ENCODE measurements at places on chromosomes 11 and 22.

- no peak for DNase-seq
Measured at GRCh38 chr22:46036558-46037408, 59.8 kb upstream of the WNT7B start.

GRCh38 chr11:95521133-95521542, 268.4 kb downstream of the FAM76B start:
- DNase-seq, result no peak

- DNase-seq, result no peak
Measured at GRCh38 chr11:2382936-2383851, 6.1 kb downstream of the CD81 start.

- no peak for DNase-seq
Measured at GRCh38 chr11:76788661-76789442, 5.7 kb downstream of the TSKU start.

GRCh38 chr11:86482692-86483091, 108.0 kb downstream of the CCDC81 start:
- DNase-seq, result no peak

DNA sequence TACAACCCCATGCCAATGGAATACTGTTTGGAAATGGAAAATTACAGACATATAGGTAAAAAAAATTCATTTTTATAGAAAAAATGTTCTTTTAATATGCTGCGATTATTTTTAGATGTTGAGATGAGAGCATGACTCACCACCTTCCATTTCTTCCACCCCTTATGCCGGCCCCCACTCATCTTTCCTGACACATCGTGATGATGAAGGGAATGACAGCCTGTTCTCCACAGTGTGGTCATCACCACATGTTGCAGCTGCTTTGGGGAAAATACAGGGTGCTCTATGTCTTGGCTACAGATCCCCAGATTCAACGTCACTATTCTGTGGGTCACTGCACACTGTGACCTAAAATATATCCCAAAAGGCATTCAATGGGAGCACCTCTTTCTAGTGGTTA, 916.2 kb downstream of the METTL15 start:
- DNase-seq, result peak; percentile 1

DNA sequence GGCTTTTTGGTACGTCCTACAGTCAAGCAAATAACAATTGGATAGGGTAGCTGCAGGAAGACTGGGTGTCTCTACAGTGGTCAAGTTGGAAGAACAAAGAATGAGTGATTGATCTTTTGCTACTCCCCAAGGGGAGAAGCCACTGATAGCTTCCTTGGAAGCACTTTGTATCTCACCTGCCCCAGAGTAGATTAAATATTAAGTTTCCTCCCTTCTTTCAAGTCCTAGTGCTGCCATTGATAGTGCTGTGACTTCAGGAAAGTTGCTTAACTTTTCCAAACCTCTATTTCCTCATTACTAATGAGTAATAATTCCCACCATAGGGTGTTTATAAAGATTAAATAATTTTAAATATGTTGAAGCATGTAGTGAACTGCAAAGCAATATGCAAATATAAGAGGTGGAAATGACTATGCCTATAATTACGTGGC, 35.6 kb upstream of the EHF start:
- no peak for DNase-seq

DNA sequence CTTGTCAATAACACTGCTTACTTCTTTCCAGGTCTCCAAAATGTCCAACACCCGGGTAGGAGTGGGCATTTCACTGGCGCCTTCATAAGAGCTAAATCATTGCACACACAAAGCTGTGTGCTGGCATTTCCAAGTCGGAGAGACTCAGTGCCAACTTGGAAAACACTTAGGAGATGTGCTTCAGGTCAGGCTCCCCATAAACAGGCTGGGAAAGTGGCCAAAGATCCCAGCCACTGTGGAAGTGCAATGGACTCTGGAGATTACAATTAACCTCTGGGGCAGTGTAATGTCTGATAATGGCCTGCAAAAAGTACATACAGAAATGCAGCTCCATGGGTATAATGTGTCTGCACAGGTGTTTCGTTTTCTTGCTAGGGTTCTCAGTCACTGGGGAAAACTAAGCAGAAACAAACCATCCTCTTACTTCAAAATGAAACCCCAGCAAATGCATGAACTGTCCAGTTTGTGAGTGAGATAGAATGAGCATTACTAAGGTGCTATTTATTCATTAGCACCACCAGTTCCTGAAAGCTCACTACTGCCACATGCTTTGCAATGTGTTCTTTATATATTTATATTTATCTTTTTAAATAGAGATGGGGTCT, 79.0 kb downstream of the ABTB2 start:
- DNase-seq, result no peak

- DNase-seq, result no peak
Measured at GRCh38 chr22:39524753-39525657, 4.6 kb downstream of the ATF4 start.

DNA sequence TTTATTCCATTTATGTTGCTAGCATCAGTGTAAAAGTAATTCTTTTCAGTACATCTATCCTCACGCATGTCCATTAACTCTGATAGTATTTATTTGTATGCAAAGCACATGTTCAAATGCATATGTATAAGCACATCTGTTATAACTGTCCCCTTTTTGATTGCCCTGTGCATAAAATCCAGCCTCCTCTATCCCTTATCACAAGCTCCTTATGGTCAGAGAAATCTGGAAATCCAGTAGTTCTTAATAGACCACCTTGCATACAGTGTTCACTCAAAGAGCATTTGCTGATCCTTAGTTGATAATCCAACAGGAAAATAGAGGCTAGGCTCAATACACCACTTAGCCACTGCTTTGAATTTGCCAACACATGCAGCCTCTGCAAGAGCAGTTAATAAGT, 443.5 kb downstream of the AASDHPPT start:
- no peak for DNase-seq

DNA sequence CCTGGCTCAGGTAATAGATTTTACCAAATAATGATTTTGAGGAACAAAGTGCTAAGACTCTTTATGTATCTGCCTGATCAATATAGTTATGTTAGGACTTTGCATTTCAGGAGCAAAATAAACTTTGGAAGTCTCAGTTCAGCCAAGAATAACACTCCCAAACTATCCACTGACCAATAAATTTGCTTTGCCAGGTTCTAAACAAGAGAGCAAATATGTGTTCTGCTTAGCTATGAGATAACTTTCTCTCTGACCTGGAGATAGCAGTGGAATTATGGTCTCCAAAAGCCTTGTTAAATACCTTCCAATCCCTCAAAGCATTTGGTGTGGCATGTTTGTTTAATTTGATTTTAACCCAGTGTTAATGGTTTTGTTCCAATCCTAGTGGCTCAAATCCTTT, 1541.1 kb downstream of the FAM181B start:
- DNase-seq, result no peak

DNA sequence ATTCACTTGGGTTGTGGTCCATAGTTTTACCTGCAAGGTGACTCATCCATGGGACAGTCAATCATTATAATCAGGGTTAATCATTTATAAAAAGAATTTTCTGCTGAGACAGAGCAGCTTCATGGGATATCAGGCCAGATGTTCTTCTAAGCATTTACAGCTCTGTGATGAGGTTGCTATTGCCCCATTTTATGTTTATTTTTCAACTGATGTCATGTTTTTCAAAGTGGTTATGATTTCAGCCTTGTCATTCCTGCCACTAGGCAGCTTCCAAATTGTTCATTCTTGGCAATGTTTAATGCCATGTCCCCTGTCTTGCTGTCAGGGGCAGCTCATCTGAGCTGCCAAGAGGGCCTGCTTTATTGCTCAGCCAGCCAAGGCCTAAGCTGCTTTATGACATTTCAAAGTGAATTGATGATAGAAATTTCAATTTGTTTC, 35.9 kb upstream of the ZBED5 start:
- DNase-seq, result peak; percentile 62

DNA sequence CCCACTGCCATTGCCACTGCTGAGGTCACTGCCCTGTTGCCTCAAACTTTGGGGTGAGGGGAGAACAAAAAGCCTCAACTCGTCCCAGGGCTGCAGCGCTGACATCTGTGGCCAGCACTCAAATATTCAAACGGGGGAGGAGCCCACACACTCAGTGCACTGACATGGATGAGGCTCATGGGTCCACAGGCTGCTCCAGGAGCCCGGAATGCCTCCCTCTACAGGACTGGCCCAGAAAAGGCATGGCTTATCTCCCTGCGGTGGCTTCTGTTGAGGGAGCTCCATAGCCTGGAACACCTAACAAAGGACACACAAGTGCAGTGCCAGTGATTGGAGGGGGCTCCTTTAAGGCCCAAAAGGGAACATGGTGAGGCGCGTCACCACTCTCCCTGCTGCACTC, 341.1 kb upstream of the LUZP2 start:
- DNase-seq, result no peak

DNA sequence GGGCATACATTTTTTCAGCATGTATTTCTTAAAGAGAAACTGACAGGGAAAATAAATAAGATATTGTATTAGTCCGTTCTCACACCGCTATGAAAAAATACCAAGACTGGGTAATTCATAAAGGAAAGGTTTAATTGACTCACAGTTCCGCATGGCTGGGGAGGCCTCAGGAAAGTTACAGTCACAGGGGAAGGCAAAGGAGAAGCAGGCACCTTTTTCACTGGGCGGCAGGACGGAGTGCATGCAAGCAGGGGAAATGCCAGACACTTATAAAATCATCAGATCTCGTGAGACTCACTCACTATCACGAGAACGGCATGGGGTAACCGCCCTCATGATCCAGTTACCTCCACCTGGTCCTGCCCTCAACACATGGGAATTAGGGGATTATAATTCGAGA, 44.2 kb downstream of the PPFIA1 start:
- no peak for DNase-seq

- DNase-seq, result no peak
Measured at GRCh38 chr11:113338730-113339129, 24.3 kb downstream of the TTC12 start.

DNA sequence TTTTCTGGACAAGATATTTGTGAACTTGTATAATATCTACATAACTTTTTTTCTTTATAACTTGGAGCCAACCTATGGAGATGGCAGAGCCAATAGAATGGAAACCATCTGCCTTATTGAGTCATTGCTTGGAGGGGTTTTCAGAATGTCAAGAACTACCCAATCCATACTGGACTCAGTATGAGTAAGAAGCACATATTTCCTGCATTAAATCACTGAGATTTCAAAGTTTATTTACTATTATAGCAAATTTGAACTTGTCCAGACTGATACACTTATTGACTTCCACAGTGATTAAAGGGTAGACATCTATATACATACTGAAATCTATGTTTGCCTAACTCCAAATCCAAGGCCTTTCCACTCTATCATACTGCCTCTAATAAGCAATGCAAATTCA, 704.0 kb downstream of the KCNA4 start:
- peak; percentile 49 for DNase-seq

DNA sequence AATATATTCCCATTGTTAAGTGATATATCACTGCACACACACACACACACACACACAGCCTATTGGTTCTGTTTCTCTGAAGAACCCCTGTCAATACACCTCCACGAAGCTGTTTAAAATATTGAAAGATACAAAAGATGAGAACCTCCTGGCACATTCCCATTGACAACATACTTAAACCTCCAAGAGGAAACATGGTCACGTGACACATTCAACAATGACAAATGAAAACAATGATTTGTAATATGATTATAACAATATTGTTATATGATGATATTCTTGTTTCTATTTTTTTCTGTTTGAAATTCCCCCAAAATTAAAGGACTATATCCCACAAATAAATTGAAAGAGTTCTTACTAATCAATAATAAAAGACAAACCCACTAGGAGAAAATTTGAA, 1344.9 kb downstream of the BRD1 start:
- DNase-seq, result no peak

DNA sequence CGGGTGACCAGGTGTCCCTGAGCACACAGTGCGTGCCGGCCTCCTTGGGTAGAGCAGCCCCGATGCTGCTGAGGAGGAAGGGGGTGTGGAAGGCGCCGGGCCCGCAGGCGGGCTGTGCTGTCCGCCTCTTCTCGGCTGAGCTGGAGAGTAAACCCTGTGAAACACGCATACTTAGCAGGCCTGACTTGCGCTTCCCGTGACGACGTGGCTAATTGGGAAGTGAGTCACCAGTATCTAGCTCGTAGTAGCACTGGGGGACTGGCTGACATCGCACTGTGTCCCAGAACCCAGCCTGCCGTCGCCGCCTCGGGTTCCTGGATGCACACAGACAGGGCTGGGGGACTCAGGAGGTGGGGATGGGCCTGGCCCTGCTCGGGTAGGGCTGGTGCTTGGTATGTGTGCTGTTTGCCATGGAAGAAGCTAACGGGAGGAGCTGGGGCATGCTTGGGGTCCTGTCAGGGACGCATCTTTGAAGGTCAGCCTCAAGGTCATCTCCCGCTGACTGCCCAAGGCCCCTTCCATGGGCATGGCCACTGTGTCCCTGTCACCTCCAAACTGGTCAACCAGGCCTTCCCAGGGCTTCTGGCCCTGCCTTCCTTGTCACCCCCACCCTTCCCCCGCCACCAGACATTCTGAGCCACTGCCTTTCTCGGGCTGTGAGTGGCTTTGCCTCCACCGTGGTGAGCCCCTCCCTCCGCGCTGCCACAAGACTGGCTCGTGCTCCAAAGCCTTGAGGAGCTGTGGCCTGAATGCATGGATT, 1327.0 kb downstream of the BRD1 start:
- DNase-seq, result peak; percentile 29

DNA sequence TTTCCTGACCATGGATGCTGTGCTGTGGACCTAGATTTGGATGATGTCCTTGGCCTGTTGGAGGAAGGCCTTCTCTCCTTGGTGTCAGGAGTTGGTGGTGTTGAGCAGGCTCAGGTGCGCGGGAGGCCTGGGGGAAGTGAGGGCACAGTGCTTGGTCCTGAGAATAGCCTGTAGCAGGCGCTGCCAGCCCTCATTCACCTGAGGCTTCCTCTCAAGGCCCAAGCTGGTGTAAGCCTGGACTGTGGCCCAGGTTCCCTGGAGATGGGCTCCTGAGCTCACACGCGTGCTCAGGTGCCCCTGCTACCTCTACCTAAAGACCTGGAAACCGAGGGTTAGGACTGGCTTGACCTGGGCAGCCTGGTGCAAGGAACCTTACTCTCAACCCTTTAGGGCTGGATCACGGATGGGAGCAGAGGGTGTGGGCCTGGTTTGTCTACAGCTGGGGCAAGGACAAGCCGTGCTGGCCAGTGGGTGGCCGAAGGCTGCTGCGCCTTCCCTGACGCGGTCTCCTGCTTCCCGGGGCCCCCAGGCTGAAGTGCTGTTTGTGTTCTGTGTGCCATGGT, 7.8 kb upstream of the GRAMD4 start:
- no peak for DNase-seq

GRCh38 chr22:44648821-44649565, 53.0 kb upstream of the PRR5 start:
- no peak for DNase-seq

- DNase-seq, result no peak
Measured at GRCh38 chr11:82059505-82059904, 674.2 kb downstream of the FAM181B start.

- DNase-seq, result no peak
Measured at GRCh38 chr22:49925525-49926128, 7.2 kb downstream of the CRELD2 start.

Measured in astrocyte of the spinal cord (primary cell).